ENCODE measurements at places on chromosomes 16 and 17.
A peak's percentile ranks its signal among the peaks of the same experiment; 100 is the strongest.

DNA sequence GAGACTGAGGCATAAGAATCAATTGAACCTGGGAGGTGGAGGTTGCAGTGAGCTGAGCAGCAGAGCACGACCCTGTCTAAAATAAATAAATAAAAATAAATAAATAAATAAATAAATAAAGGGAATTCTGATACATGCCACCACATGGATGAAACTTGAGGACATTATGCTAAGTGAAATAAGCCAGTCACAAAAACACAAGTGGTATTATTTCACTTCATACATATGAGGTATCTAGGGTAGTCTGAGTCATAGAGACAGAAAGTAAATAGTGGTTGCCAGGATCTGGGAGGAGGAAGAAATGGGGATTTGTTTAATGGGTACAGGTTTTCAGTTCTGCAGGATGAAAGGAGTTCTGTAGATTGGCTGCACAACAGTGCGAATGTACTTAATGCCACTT, 16.3 kb downstream of the PIPOX start:
- no peak for DNase-seq

DNA sequence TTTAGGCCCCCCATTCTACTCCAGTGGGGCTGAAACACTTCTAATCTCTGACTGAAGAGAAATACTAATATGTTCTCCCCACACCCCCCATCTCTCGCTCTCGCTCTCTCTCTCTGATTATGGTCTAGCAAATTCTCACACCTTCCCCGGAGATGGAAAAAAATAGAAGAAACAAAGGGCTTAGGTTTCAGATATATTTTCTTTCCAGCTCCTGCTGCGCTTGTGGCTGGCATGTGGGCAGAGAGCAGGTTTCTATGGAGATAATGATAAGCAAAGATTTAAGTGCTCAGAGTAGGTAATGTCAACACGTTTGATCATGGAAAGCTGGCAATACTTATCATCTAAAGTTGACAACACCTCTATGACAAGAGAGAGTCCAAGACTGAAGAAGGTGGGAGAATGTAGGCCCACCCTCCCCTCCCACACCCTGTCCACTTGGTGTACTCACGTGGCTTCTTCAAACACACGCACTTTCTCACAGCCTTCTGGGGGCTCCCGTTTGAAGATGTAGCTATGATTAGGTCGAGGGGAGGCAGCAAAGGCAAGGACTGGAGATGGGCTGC, 8.0 kb upstream of the SLC35B1 start:
- DNase-seq = peak; percentile 50

- no peak for DNase-seq
These were observed 185.5 kb downstream of the FOXL1 start for GRCh38 chr16:86763819-86764218.

DNA sequence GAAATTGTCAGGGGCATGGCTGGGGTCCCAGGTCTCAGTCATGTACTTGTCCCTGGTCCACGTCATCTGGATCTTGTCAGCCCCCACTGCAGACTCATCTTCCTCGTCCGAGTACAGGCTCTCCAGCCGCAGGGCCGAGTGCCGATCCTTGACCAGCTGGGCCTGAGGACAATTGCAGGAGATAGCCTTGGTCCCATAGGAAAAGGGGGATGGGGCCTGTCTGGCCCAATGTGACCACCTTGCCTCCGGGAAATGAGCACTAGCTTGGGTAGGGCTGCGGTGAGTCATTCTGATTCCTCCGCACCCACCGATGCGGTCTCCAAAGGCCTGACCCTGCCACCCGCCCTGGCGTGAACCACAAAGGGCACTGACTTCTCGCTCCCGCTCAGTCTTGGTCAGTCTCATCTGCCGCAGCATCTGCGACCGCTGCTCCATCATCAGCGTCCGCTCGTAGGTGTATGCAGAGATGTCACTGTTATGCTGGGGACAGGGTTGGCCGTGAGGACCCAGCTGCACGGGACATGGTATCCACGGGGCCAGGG, 1.5 kb upstream of the LCAT start:
- DNase-seq = no peak

GRCh38 chr16:9885467-9885866, 296.8 kb downstream of the GRIN2A start:
- no peak for DNase-seq

- no peak for DNase-seq
These were observed 12.8 kb downstream of the KIF18B start for GRCh38 chr17:44934745-44935105.

DNA sequence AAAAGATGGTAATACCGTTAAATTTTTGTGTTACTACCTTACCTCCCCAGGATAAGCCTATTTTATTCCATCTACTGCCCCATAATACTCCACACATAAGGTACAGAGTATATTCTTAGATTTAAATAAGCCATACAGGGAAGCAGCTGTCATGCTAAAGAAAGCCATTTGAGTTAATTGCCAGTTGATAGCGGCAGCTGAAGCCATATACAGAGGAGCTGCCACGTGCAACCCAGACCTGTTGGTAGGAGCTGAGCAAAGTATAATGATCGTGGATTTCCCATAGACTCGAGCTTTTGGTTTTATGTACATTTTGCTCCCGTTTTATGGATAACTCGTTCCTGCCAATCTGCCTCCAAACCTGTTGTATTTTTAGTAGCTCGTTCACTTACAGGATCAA, 12.0 kb downstream of the CPSF4L start:
- DNase-seq = no peak

GRCh38 chr16:62100651-62101050, 64.4 kb upstream of the CDH8 start:
- DNase-seq = no peak

- no peak for DNase-seq
These were observed 6.3 kb downstream of the UBE2O start for GRCh38 chr17:76446449-76447231.

DNA sequence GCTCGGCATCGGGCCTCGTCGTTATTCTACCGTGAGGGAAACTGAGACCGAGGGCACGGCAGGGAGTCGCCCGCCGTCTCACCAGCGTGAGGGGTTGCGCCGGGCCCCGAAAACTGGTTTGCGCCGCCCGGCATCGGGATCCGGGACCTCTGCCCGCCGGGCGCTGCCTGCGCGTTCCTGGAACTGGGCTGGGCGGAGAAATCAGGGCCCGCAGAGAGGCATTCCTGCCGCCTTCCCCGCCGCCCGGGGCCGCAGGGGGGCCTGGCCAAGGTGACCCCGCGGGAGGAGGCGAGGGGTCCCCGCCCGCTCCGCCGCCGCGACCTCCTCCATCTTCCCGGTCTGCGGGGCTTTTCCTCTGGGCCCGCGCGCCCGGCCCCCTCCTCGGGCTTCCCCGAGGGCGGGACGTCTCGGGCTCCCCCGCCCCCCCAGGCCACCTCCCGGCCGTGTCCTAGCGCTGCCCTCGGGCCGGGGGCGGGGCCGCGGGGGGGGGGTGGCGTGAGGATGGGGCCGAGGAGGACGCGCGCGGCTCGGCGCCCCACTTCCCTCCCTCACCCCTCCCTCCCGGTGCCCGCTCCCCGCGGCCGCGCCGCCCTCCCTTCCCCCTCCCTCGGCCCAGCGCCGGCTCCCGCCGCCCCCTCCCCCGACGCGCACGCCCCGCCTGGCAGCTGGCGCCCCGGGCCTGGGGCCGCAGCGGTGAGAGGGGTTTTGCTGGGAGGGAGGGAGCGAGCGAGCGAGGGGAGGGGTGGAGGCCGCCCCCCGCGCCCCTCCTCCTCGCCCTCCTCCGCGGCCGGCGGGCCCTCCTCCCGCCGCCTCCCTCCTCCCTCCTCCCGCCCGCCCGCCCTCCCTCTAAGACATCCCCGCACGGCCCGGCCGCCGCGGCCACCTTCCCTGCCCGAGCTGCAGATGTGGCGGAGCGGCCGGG, at the start of gene GLIS2:
GLIS2 (plus strand) TSS at position 882 of the 922 bp plus-strand sequence. CDS start 16,214 bp downstream, outside the sequence.
- no peak for DNase-seq

- no peak for DNase-seq
These were observed 33.1 kb upstream of the C16orf78 start for GRCh38 chr16:49340466-49340865.

DNA sequence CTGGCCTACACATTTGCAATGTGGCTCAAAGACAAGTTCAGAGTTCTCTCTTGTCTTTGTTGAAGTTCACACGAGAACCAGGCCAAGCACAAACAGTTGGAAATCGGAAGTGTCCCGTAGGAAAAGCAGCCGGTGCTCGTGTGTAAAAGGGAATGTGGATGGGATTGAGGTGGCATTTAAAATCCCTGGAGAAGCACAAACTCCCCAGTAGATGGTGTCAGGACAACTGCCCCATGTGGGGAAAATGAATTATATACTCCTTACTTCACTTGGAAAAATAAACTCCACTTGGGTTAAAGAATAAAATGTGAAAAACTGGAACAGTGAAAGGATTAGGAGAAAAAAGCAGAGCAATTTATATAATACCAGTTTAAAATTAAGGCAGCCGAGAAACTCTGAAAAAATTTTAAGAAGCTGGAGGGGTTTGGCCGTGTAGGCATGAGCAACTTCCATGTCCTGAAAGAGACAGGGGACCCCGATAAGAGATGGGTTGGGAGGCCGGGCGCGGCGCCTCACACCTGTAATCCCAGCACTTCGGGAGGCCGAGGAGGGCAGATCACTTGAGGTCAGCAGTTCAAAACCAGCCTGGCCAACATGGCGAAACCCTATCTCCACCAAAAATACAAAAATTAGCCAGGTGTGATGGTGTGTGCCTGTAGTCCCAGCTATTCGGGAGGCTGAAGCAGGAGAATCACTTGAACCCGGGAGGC, 28.1 kb downstream of the CBFA2T3 start:
- DNase-seq = no peak

DNA sequence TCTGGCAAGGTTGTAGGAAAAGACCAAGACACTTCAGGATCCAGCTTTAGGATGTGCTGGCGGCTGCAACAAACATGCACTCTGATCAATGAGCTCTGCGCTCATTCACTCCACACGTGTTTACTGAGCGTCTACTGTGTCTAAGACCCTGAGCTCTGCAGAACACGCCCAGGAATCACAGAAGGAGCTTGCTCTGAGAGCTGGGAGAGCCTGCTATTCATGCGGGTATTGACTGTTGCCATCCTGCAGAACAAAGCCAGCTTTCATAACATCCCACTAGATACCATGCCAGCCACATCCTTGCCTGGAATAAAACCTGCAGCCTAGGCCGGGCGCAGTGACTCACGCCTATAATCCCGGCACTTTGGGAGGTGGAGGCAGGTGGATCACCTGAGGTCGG, 44.1 kb downstream of the NXN start:
- DNase-seq = no peak

DNA sequence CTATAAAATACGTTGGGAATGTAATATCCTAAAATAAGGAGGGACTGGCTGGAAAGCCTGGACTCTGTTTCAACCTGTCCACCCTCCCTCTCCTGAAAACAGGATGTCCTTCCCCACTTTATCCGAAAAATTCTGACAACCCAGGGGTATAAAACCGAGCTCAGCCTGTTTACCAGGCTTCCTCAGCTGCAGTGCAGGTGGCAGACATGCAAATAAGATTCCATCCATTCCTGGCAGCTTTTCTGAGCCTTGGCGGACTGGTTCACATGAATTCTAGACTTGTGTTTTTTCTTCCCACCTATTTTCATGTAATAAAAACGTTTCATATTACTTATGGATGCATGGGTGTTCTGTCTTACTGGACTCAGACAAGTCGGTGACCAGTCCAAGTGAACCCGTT, 479.3 kb downstream of the KCNJ18 start:
- DNase-seq = no peak

GRCh38 chr17:69267219-69267618, 38.6 kb upstream of the ABCA10 start:
- DNase-seq = no peak

DNA sequence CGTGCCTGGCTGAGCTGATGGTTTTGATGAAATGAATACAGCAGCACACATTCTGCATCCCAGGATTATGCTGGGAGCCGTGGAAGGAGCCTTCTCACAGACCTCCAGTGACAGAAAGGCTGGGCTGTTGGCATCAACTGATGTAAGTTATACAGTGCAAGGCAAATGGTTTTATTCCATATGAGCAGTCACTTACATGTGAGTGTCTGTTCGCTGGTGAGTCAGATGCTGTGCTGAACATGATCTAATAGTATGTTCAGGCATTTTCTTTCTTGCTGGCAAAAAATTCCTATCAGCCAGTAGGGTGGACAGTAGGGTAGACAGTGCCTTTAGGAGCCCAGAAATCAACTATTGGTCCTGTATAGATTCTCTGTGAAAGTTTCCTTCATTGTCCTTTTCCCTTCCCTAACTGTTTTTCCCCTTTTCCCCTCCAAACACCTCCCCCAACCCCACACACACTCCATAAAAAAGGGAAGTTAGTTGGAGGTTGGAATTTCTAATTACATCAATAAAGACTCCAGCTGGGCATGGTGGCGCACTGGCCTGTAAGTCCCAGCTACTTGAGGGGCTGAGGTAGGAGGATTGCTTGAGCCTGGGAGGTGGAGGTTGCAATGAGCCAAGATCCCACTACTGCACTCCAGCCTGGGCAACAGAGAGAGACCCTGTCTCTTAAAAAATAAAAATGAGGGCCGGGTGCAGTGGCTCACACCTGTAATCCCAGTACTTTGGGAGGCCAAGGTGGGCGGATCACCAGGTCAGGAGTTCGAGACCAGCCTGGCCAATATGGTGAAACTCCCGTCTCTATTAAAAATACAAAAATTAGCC, 36.2 kb downstream of the LDHD start:
- DNase-seq = no peak

GRCh38 chr17:50493744-50494143, 14.5 kb upstream of the MYCBPAP start:
- DNase-seq = no peak

- DNase-seq = no peak
These were observed 3.8 kb downstream of the NUDT16L1 start for GRCh38 chr16:4696905-4697847.

GRCh38 chr17:73343168-73343634, 31.4 kb upstream of the CDC42EP4 start:
- no peak for DNase-seq

DNA sequence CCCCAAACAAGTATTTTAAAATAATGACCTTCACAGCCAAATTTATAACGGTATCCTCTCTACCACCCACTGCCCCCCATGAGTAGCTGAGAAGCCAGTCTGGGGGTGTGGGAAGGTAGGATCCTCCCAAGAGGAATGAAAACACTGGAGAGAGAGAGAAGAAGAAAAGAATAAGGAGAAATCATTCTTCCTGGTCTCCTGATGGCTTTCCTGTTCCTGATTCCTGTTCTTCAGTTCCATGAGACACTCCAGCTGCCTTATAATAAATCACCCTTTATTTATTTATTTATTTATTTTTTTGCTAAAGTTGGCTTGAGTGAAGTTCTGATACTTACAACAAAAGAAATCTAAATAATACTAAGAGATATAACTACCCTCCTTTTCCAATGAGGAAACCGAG, 56.4 kb upstream of the FAM20A start:
- no peak for DNase-seq

DNA sequence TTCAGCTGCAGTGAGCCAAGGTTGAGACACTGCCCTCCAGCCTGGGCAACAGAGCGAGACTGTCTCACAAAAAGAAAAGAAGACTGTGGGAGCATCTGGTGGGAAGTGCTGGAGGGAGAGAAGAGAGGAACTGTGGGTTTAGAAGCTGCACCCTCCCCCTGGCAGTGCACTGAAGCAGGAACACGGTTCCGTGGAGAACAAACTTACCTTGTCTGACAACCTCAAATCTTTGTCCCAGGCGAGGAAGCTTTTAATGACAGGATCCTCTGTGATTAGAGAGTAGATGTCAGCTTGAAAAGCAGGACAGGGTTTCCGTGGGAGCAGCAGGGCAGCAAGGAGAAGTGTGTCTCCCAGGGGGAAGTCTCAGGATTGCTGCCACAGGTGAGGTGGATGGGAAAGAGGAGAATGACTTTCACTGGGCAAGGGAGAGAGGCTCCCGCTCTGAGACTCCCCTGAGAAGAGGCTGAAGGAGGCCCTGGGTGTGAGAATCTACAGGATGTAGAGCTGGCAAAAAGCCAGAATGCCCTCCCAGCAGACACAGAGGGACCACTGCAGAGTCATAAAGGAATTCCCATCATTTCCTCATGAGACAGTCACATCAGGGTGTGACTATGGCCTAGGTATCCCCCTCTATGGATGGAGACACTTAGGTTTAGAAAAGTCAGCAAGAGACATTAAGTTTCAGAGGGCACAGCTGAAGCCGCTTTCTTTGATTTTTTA, 22.9 kb downstream of the PRR11 start:
- no peak for DNase-seq
